ENCODE measurements at places on chromosomes 7 and 10. TPM values are rescaled to one million over a fixed set of nuclear protein-coding genes. Genes with fewer than 3 reads are reported as not detected.

DNA sequence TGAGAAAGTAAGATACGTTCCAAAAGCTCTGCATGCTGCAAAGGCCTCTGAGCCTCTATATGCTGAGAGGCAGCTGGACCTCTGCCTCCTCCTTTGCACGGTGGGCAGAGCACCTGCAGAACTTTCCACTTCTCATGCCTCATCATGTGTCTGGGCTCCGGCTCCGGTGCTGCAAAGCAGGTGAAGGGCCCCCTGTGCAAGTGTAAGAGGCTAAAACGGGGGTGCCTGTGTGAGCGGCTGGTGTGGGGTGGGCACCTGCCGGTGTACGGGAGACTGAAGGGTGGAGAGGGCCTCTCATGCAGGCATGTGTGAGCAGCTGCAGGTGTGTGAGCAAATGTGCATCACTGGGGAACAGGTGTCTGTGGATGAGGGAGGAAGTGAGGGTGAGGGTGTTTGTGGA lies 121.0 kb downstream of the KCNMA1 start:
- DNase-seq: no peak

- DNase-seq: no peak
These were observed 744 bp upstream of the BICC1 start for GRCh38 chr10:58511765-58512490.

DNA sequence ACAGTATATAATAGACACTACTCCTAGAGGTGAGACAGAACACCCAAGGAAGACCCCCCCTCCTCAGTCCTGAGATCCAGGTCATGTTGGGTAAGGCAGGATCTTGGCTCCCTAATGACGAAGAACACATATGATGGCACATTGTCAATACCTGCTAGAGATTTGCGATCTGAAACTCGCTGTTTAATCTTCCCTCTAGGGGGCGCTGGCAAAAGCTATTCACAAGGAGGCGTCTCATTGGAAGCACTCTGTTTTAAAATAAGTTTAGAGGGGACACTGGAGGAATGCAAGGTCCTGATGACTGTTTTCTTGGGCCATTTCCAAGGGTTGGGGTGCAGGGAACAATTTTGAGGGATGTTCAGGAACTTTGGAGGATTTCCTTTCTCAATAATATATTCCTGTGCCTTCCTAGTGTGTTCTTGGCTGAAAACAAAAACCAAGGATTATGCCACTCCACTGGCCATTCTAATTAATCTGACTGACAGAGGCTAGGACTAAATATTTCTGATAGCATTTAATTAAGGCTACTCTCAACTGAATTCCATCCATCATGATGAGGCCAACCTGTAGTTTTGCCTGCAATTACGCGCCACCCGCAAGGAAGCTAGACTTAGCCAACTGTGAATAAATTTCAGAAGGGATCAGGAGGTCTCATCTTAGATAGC lies 1013.8 kb upstream of the MBL2 start:
- no peak for DNase-seq

DNA sequence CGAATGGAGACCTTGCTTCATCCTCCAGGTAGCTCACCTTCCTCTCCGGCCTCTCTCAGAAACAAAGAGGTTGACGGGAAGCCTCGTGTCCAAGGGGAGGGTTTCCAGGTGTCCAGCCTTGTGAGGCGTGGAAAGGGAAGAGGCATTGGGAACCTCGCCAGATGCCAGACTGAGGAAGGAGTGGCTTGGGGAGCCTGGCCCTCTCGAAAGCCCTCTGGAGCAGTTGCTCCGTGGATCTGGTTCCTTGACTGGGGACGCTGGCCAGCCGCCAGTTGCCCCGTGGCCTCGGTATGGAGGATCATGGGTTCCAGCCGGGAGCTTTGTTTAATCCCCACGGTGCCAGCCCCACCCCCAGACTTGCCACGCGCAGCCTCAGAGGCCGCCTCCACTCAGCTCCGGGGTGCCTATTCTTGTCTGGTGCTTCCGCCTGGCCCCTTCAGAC lies 30.3 kb upstream of the SUN1 start:
- DNase-seq: no peak

GRCh38 chr10:69716711-69717560 lies 84.8 kb upstream of the COL13A1 start:
- DNase-seq: peak; percentile 78

Gene EPO
- total RNA-seq: not detected

Gene HOXA7
- total RNA-seq: not detected

Gene LIPJ
- not detected for total RNA-seq

Gene JCAD
- total RNA-seq: 0.05 TPM
